ENCODE measurements at places on chromosomes 2 and 18.

GRCh38 chr18:53745986-53746385 is 478.5 kb downstream of the MBD2 start:
- no peak for DNase-seq

- DNase-seq = peak; percentile 73
These were observed 539 bp downstream of the LAPTM4A start for GRCh38 chr2:20050646-20051531.

DNA sequence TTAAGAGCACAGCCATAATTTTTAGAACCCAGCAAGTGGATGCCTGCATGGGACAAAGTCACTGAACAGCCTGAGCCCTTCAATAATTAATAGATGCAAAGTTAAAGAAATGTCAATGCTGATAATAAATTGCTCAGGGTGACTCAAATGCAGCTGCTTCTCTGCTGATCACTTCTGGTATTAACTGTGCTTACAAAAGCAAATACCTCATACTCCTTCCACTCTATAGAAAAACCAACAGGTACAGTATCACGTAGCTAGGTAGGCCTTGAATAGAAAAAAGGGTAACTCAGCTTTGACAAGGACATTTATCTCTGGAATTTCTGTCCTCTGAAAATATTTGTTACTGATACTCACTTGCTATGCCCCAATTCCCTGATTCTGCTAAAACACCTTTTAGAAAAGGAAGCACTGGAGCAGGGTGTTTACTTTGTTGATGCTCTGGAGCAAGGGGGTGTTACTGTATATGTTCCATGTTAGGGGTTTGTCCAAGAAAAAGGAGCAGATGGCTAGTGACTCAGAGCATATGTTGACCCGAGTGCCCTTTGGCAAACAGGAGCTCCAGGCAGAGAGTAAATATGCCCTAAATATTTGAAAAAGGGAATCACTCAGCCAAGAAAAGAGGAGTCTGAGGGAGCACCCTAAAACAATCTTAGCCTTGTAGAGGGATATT is 59.1 kb upstream of the RTN4 start:
- no peak for DNase-seq

- DNase-seq = no peak
These were observed 130.2 kb downstream of the DNAH6 start for GRCh38 chr2:84646514-84646913.

DNA sequence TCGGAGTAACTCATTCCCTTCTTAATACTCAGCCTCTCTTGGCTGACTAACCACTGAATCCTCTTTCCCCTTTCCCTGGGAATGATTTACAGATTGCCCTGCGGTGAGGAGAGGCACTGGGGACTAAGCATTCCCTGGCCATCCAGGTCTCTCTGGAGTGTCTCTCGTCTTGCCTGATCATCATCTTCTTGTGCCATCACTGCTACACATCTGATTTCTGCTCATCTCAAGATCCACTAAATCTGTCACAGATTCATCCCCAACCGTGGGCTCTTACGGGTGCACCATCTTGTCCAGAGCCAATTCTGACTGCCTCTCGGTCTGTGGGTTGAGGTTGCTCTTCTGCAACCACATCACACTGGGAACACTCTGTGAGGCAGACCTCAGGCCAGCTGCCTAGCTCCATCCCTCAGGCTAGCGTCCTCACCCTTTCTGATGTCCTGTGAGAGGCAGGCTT is 12.0 kb downstream of the SFTPB start:
- DNase-seq = no peak

DNA sequence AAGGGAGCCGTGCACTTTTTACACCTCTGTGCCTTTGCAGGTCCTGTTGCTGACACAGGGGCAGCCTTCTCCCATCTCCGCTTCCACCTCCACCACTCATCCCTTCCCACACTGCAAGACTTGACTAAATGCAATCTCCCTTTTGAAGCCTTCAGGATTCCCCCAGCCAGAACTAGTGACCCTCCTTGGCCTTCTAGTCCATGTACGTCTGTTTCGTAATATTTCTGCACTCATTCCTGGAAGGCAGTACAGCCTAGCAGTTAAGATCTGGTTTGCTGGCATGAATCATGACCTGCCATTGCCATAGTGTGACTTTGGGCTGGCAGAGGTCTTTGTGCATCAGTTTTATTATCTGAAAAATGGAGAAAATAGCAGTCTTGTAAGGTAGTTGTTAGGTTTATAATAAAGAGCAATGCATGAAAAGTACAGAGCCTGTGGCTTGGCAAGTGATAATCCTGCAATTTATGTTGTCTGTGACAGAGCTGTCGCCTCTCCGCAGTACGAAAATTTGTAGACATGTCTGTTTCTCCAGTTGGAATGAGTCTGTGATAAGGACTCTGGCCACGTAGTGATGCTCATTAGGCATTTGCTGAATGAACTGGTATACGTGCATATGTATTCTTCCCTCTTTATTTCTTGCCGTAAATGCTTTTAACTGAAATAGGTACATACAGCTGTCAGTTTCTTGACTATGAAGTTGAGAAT is 36.7 kb downstream of the NCK2 start:
- DNase-seq = peak; percentile 33

DNA sequence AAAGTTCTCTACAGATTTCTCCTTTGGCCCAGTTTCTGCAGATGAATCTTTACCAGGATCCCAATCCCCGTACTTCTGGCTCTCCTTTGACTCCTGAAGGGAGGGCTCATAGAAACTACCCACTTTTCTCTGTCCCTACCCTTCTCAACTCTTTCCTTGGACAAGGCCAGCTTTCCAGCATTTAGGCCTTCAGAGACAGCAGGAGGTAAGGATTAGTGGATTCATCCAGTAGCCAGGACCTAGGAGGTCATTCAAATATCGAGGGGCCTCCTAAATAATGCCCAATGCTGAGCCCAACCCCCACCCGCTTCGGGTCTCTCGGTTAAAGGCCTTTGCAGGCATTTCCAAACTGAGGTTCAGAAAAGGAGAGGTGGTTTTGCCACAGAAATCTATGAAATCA is 4.8 kb upstream of the ZNF532 start:
- no peak for DNase-seq

- DNase-seq = no peak
These were observed 374.3 kb upstream of the MC4R start for GRCh38 chr18:60746919-60747318.

GRCh38 chr2:47174733-47175361 is 19.7 kb upstream of the STPG4 start:
- DNase-seq = peak; percentile 69

- DNase-seq = no peak
These were observed 10.4 kb upstream of the GMPPA start for GRCh38 chr2:219488149-219488843.

- DNase-seq = no peak
These were observed at the start of gene NTSR2 for GRCh38 chr2:11669454-11670291. Gene NTSR2, minus strand, starts transcription at chr2:11670195. Its CDS starts 66 bp downstream, at chr2:11670129.

- no peak for DNase-seq
These were observed 40.3 kb downstream of the RRM2 start for GRCh38 chr2:10162586-10163497.

DNA sequence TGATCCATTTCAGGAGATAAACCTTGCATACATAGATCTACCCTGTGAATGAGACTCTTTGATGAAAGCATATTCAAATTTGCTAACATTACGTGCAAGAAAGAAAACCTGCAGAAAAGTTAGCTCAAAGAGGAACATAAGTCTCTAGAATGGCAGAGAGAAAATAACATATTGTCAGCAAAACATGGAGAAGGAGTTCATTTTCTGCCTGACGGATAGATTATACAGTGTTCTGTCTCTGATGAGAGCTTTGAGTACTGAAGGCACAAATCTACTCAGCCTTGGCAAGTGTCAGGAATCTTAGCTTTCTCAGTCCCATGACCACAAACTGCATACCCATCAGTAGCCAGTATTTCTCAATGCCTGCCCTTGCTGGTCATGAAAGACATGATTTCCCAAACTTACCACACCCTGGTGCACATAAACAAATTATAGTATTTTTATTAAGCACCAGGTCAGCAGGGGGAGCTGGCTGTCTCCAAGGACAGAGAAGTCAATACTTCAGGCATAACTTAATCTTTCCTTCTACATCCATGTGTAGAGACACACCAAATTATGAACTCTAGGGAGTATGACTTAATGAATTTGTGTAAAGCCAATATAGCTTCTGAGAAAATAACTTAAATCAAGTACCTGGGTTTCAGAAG is 401.2 kb upstream of the SOX11 start:
- DNase-seq = no peak

DNA sequence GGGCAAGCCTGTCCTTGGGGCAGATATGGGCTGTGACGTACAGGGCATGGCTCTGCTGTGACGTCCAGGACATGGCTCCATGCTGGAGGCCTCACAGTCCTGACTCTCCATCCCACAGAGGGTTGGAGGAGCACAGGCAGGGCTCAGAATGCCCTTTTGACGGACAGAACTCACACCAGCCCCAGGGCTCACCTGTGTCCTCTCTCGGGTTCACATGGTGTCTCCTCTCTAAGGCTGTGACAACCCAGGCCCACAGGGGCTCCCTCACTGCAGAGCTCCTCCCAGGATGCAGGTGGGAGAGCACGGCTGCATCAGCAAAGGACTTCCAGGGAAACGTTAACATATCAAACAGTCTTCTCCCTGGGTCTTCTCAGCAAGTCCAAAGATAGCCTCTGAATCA is 133.8 kb downstream of the EIPR1 start:
- DNase-seq = no peak

- DNase-seq = peak; percentile 66
These were observed 100.1 kb upstream of the TLK1 start for GRCh38 chr2:171260471-171261424.

GRCh38 chr18:51110073-51110797 is 80.2 kb downstream of the SMAD4 start:
- DNase-seq = peak; percentile 88

DNA sequence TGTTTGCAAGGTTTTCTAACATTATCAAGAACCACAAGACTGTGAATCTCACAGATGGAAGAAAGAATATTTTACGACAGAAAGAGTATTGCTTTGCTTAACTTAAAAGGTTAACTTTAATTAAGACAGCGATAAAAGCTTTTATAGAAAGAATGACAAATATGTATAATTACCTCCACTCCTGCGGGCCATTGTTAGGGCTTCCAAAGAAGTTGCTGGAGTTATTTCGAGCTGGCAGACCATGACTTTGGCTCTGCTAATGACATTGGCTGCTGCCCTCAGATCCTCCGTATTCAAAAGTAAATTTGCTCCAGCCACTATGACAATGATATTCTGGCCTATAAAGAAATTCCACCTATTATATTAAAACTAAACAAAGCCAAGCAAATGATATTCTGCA is 47.3 kb downstream of the RBKS start:
- DNase-seq = no peak

DNA sequence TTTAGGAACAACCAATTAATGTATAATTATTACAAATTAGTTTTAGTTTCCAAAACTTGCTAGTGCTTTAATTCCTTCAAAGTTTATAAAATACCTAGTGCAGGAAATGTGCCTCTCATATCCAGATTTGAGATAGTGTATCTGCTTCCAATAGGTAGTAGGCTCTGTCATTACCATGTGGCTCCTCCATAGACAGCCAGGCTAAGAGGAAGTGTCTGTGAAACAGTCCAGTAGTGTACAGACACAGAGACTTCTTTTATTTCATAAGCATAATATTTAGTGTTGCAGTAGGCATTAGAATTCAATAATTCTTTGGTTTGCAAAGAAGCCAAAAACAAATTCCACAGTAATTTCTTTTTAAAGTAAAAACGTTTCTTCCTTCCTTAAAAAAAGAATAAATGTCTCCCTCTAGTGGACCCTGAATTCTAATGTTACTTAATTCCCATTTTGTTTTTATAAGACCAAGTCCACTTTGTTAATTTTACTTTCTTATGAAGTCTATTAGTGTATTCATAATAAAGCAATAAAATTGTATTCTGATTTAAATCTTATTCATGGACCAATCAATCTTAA is 101.2 kb downstream of the NEB start:
- DNase-seq = no peak

DNA sequence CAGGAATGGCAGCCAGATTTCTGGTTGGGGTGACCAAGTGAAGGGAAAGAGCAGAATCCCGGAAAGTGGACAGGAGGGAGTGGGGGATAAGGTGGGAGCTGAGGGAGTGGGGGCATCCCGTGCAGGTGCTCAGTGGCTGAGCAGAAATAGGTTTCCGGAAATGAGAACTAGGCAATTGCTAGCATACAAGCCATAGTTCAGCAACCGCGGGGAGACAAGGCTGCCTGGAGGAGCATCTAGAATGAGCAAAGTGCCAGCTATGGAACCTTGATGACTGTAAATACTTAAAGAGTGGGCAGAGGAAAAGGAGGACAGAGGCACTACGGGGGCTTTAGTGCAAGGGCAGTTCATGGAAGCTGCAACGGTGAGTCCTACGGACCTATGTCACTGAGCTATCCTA is 220.2 kb downstream of the BCL11A start:
- DNase-seq = no peak

- no peak for DNase-seq
These were observed 154.2 kb downstream of the MIB1 start for GRCh38 chr18:21894619-21895367.

DNA sequence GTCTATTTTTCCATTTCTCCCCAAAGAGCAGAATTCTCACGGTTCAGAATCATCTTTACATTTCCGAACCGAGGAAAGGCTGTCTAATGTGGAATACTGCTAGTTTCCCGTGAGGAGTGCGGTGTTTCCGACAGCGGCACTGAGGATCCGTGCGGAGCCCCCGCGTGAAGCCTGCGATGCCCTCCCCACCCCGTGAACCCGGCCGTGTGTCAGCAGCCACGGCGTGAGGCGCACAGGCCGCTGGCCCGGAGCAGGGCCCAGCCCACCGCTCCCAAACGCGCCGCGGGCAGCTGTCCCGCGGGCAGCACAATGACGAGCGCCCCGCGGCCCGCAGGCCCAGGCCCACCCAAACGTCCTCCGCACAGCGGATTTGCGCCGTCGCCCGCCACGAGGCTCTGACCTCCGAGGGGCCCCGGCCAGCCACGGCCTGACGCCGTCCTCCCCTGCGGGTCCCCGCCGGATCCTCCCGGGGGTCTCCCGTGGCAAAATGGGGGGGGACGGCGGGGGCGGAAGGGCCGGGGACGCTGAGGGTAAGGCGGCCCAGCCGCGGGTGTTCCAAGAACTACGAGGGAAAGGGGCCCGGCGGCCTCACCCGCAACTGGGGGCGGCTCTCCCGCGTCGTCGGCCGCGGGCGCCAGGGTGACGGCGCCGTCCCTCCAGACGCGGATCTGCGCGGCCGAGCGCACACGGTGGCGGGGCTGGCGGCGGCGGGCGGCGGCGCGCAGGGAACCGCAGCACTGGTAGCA is 796 bp downstream of the SPIRE1 start:
- DNase-seq = peak; percentile 70

DNA sequence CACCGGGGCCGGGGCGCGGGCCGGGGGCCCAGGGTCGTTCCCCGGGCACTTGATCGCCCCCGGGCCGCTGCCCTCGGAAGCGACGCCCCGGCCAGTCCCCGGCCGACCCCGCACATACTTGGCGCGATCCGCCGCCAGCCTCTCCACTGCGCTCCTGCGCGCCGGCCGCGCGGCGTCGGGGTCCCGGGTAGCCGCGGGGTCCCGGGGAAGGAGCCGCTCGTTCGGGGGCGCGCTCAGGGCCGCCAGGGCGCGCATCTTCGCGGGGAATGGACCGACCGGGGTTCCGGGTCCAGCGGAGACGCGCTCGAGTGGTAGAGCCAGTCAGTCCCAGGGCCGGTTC is 204 bp downstream of the FAM110C start:
- DNase-seq = no peak

- DNase-seq = no peak
These were observed 181.2 kb upstream of the LRATD1 start for GRCh38 chr2:14451312-14451711.

Measured in activated effector memory CD4-positive, alpha-beta T cell treated with anti-CD3 and anti-CD28 coated beads, Interleukin-2, amount 50 U/mL, for 16 hours (primary cell).